ENCODE measurements at places on chromosomes 4 and X.
A peak's percentile ranks its signal among the peaks of the same experiment; 100 is the strongest.

DNA sequence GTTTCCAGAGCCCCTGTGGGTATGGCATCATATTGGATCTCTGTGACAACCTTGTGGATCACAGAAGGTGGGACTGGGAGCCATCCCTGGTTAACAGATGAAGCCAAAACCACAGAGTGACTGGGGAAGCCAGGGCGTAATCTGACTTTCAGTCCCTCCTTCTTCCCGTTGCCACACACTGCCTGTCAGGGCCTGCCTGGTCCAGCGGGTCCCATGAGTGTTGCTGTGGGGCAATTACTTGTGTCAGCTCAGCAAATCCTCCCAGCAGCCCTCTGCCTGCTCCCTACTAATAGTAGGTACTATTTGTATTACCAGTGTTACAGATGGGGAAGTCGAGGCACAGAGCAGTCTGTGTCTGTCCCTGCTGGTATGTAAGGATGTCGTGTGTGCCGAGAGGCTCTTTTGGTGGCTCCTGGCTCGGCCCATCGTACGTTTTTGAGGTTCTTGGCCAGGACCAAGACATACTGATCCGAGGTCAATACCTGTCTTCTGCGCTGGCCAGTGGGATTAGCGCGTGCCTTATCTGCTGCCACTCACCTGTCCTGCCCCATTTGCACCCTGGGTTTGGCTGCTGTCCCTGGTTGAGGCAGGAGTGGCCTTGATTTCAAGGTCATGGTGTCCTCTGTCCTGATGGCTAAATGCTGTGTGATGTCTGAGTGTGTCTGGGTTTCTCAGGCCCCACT lies 5.7 kb downstream of the NSG1 start:
- no peak for DNase-seq

GRCh38 chrX:15874672-15875071 lies 20.1 kb upstream of the AP1S2 start:
- DNase-seq, result no peak

DNA sequence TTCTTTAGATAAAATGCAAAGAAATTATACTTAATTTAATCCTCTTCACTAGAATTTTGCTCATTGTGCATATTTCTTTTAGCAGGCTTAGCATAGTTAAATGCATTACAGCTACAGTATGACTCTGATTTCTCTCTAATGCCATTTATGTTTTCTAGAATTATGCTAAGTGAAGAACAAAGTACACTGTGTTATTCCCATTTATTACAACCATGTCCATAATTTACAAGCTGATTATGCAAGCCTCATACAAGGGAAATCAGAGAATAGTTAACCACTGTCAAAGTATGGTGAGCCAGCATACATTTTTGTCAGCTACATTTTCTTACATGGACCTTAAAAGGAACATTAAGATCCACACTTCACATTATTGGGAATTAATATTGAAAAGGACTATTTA lies 99.1 kb downstream of the MAB21L2 start:
- DNase-seq, result no peak

- DNase-seq, result no peak
These were observed at the start of gene AR for GRCh38 chrX:67543818-67544217. Gene AR (plus strand): TSS chrX:67544021. CDS start chrX:67545147, 1,126 bp downstream.

- no peak for DNase-seq
These were observed 652.1 kb downstream of the ANKRD50 start for GRCh38 chr4:124060261-124060918.

DNA sequence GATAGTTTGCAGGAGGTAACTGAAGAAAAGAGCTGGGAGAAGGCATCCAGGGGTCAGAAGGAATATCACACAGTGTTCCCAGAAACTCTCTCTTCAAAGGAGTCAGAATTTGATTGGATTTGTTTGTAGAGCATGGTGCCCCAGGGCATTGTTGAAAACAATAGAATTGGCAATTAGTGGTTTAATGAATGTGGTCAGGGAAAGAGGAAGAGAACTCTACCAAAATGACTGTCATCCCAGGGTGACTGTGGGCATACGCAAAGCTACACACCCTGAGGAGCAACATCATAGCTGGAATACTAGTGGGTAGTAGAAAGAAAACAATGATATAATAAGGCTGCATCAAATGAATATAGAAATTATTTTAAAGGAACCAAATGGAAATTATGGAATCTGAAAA lies 21.5 kb downstream of the TNIP2 start:
- no peak for DNase-seq

- DNase-seq, result no peak
These were observed 62.3 kb upstream of the ADRA2C start for GRCh38 chr4:3703677-3704521.

GRCh38 chrX:17768997-17769396 lies 31.7 kb downstream of the SCML1 start:
- no peak for DNase-seq

DNA sequence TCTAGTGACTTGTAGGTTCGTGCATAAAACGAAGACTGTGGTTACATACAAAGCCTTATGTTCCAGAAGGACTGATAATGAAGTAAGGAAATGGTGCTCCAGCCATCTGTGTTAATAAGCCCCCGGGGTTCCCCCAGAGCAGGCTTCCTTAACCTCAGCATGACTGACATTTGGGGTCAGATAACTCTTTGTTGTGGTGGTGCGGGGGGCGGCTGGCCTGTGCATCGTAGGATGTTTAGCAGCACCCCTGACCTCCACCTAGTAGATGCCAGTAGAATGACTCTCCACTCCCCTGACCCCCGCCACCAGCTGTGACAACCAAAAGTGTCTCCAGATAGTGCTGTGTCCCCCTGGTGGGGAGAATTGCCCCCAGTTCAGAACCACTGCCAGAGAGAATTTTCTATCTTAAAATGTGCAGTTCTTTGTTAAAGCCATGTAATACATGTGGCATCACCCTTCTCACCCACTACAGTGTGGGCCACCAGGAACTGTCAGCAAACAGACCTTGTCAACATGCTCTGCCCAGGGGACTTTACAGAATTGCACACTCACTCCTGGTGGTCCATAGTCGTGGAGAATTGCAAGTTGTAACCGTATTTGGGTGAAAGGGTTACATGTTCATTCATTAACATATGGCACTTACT lies 7.5 kb downstream of the SH3KBP1 start:
- DNase-seq, result no peak

DNA sequence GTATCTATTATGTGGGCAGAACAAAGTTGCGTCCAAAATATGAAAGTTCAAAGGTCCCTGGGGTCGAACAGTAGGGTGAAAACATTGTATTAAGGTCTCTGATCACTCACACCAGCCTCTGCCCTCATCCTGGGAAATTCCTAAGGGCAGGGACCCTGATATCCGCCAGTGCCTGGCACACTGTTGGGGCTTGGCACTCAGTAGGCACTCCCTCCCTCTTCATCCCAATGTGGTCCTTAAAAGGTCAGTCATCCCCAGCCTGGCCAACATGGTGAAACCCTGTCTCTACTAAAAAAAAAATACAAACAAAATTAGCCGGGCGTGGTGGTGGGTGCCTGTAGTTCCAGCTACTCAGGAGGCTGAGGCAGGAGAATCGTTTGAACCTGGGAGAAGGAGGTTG lies 6.3 kb downstream of the NDUFB11 start:
- DNase-seq, result no peak

DNA sequence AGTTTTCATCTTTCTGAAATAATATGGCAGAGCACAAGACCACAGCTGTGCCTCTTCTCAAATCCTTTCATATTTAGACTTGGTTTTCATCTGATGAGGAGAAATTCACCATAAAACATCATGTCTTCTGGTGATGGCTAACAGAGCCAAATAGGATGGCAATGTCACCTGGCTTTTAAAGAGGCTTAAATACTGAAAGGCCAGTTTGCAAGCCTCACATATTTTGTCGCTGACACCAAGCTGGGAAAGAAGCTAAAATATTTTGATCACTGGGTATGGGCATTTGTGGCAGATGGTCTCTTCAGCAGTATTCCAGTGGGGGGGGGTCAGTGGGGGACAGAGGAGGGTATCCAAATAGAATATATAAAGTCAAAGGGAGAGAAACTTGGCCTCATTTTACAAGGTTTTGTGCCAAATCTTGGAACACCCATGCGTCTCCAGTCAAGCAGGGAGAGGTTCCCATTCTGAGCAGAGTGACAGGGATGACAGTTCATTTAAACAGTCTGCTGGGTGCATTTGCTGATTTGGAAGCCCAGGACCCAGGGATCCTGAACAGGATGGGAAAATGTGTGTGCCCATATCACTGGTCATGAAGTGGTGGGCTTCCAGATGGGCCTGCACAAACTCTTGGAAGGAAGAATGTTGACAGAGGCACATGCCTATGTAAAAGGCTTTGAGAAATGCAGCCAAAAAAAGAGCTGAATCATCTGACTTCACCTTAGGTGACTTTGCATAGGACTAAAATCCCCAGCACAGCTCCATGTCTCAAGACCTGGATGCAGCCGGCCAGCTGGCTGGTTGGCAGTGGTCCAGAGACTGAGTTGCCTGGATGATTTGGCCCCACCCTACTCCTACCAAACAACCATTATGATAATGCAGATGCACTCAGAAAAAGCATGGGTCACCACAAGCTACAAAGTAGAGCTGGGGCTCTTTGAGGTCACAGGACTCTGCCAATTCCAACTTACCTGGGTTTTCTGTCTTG lies 484.4 kb upstream of the NR3C2 start:
- peak; percentile 32 for DNase-seq

GRCh38 chr4:1232661-1233621 lies 16.0 kb downstream of the CTBP1 start:
- no peak for DNase-seq

- no peak for DNase-seq
These were observed 137.4 kb upstream of the STIM2 start for GRCh38 chr4:26723216-26723615.

GRCh38 chr4:98997166-98997565 lies 1.6 kb downstream of the METAP1 start:
- DNase-seq, result no peak

DNA sequence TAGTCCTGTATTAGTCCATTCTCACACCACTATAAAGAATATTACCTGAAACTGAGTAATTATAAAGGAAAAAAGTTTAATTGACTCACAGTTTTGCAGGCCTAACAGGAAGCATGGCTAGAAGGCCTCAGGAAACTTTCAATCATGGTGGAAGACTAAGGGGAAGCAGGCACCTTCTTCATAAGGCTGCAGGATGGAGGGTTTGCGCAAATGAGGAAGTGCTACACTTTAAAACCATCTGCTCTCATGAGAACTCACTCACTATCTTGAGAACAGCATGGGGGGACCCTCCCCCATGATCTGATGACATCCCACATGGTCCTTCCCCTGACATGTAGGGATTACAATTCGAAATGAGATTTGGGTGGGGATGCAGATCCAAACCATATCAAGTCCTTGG lies 12.1 kb upstream of the MAGEA11 start:
- no peak for DNase-seq

DNA sequence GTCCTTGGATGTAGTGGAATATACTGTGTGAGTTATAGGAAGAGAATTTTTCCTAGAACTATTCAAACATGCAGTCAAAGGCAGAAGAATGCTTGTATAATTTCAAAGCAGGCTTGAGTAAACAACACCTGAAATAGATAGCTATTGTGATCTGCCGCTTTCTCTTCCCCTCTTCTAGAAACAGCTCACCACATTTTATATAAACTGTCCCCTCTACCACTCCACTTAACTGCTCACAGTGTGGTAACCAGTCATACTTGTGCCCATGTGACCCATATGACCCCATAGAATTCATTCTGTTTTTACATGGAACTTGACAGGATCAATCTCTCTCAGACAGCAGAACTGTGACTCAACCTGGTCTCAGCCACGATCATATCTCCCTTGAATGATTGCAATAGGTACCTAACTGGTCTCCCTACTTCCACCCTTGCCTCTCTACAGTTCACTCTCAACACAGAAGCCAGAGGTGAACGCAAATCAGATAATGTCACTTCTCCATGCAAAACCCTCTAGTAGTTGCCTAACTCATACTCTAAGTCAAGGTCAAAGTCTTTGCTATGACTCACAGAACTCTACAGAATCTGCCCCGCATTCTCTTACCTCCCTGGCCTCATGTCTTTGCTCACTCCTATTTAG lies 85.6 kb upstream of the EFHC2 start:
- no peak for DNase-seq
